Adrenal gland (tissue), 19 donors: ENCODE measurements at places on chromosomes 4 and X. TPM values are rescaled to one million over a fixed set of nuclear protein-coding genes. Genes with fewer than 3 reads are reported as not detected.

DNA sequence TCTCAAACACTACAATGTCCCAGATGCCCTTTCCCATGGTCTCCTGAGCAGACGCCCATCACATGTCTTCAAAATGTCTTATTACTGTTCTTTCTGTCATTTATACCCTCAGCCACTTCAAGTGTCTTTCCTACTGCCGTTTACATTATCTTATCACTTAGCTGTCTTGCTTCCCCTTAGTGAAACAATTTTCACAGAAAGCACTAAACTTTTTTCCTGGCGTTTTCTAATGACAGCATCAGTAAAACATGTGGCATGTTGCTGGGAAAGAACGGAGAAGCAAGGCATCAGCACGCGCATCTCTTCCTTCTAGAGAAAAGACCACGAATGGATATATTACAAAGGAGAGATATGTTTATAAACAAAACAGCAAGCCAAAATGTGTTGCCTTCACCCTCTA, 189.7 kb upstream of the SLIT2 start:
- no peaks in the 10 kb centered on the region for H3K36me3 ChIP-seq

DNA sequence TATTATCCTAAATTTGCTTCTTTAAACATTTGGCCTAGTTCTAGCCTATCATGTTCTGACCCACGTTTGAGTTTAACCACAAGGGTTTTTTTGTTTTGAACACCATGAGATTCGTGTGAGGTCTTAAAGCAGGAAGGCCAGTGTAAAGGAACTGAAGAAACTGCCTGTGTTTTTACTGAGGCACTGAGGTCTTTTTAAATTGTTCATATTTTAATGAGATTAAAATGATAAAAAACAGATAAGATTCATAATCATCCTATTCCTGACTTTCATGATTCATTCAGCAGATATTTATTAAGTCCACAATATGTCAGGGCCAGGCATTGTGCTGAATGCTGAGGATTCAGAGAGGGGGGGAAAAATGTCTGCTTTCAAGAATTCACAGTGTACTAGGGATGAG, 3.2 kb downstream of the RPS6KA3 start:
- no peaks in the 10 kb centered on the region for H3K27me3 ChIP-seq
- H3K36me3 ChIP-seq = no peaks in the 10 kb centered on the region
- H3K4me1 ChIP-seq = peaks cover 19% of the 10 kb centered on the region
- H3K4me3 ChIP-seq = no peak overlapping the region
- H3K27ac ChIP-seq = no peak overlapping the region

SEC24B gene
- 32.5 TPM for total RNA-seq

FAT1 gene
- 4.7 TPM for total RNA-seq
